ENCODE measurements at places on chromosomes 1 and 21.
A peak's percentile ranks its signal among the peaks of the same experiment; 100 is the strongest.

DNA sequence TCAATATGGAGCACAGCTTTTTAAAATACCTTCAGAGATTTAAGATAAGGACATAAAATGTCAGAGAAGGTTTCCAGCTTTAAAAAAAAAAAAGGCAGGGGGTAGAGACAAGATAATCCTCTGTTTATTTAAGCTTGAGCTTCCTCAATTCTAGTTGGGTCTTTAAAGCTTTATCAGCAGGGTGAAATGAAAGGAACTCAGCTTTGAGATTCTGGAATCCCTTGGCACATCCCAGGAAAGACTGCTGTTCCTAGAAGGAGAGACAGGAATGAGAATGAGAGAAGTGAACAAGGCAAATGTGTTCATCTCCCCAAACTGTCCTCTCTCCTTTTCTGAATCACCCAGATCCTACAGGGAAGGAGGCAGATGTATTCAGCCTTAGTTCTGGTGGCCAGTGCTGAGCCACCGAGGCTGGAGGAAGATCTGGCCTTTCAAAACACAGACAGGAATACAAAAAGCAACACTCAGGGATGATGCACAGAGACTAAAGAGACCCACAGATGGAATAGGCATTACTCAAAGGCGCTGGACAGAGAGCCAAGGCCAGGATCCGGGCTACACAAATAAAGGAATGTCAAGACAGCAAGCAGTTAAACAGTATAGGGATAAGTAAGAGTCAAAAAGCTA, 385.8 kb upstream of the DUSP10 start:
- no peak for DNase-seq

DNA sequence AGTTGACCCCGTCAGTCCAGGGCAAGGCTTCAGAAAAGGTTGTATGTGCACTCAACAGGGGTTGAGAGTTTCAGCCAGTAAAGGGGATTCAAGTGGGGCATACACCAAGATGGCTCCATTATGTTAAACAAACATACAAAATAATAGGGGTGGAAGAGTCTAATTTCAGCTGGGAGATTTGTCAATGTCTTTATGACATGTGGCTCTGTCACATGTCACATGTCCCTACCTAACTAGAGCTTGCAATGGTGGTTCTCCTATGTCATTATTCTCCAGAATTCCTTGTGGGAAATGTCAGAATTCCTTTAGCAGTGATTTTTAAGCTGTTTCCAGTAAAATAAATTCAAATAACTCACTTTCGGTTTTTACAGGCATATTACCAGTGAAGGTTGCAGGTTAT, 392.0 kb upstream of the ADGRL4 start:
- DNase-seq = no peak

DNA sequence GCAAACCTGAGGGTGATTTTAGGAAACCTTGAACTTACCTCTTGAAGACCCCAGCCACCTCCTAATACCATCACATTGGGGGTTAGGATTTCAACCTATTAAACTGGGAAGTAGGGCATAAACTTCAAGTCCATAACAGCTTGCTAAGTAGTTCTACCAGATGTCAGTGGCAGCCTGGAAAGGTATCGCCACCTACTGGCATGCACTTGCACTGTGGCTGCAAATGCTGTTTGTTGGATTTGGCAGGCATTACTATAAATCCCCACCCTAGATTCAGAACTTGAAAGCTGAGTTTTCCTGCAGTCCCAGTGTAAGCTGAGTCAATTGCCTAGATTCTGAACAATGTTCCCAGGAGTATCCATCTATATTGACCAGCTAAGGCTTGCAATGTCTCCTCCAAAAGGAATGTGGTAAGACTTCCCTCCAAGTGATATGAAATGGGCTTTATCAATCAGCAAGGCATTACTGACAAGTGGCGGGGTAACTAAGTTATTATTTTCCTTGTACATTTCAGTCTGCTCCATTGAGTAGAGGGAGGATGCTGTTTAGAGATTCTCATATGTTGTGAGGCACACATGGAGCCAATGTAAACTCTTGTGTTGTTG, 474.5 kb downstream of the PTPRC start:
- peak; percentile 19 for DNase-seq

- no peak for DNase-seq
Observed at GRCh38 chr1:231139125-231139649, 22.7 kb upstream of the TRIM67 start.

DNA sequence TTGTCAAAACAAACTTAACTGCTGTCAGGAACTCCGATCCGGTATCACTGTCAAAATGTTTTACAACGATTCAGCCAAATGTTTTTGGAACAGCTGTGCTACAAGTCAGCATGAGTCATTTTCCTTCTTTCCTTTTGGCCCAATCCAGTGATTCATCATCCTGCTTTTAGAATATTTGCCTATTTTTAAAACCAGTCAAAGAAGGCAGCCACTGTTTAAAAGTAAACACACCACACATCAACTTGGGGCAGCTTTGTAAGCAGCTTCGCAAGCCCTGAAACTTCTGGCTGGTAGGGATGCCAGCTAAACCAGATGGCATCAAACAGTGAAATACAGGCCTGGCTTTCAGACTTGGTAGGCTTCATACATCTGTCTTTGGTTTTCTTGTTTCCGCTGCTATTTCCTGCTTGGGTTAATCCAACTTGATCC, 14.9 kb downstream of the MAP3K7CL start:
- DNase-seq = no peak

- DNase-seq = no peak
Observed at GRCh38 chr1:119006406-119007279, 18.5 kb upstream of the TBX15 start.

DNA sequence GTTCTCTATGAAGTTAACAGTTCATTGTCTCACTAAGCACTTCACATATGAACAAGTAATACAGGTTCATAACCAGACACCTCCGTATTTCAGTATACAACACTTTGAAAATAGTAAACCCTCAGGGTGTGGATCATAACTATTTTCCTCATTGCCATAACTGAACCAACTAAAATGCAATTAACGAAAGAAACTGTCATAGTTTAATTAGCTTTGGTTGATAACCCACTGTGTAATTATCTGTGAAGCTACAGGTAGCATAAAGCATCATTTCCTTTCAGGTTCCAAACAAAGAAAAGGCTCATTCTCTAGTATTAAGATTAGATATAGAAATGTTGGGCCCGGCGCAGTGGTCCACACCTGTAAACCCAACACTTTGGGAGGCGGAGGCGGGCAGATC, 58.5 kb downstream of the EIF4G3 start:
- DNase-seq = no peak

- DNase-seq = no peak
Observed at GRCh38 chr1:15358565-15359133, 51.0 kb upstream of the EFHD2 start.

DNA sequence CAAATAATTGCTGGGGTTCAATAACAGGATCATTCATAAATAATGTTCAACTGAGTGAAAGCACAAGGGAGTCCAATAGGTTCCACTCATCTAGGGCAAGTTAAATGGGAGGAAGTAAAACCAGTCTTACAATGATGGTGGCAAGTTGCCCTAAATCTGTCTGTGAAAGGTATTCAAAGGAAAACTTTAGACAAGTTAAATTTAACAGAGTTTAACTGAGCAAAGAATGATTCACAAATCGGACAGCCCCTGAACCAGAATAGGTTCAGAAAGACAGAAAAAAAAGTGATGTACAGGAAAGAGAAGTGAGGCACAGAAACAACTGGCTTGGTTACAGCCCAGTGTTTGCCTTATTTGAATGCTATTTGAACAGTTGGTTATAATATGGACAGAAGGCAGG, 183.5 kb upstream of the ADGRL4 start:
- DNase-seq = no peak

DNA sequence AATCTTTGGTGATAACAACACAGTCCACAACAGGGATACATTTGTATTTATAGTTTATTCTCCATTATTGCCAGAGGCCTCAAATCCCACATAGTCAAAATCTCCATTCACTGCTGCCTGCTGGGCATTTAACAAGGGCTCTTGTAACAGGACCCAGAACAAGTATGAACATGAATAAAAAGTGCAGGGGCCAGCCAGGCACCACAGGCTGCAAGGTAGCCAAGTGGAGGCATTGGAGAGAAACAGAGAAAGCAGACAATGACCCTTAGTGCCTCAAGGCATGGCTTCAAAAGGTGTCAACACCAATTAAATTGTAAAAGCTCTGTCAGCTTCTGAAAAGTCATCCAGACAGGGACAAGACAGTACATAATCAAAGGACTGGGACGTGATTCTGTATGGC, 116.8 kb downstream of the ATP6V1G3 start:
- DNase-seq = no peak

DNA sequence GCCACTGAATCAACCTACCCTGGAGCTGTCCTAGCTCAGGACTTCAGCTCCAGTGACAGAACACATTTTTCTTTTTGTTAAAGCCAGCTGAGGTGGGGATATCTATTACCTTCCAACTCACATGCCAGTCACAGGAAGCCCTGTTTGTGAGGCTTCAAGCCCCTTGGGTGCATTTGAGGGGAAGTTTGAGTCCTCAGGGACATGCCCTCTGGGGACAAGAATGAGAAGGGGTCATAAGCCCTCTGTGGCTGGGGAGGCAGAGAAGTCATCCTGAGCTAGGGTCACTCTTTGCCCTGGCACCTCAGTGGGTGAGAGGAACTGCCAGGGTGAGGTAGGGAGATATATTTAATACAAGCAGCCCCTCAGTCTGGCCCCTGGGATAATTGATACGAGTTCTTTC, 33.5 kb upstream of the CLDN14 start:
- DNase-seq = no peak

DNA sequence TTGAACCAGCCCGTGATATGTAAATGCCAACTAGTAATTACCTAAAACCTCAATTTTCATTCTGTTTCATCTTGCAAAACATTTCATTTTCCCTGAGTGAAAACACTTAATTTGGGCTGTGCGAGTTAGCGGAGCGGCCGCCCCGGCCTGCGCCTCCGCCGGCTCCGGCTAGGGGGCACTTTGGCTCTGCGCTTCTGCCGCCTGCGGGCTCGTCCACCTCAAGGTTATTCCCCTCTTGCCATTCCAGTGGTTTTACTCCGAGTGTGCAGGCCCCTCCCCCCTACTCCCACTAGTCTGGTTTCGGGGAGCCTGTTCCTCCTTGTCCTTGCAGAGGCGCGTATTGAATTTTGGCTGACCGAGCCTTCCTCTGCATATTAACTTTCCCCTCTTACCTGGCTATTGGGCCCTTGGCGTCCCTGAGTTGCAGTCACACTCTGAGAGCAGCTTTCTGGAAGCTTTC, 55.6 kb downstream of the PEX14 start:
- DNase-seq = no peak

DNA sequence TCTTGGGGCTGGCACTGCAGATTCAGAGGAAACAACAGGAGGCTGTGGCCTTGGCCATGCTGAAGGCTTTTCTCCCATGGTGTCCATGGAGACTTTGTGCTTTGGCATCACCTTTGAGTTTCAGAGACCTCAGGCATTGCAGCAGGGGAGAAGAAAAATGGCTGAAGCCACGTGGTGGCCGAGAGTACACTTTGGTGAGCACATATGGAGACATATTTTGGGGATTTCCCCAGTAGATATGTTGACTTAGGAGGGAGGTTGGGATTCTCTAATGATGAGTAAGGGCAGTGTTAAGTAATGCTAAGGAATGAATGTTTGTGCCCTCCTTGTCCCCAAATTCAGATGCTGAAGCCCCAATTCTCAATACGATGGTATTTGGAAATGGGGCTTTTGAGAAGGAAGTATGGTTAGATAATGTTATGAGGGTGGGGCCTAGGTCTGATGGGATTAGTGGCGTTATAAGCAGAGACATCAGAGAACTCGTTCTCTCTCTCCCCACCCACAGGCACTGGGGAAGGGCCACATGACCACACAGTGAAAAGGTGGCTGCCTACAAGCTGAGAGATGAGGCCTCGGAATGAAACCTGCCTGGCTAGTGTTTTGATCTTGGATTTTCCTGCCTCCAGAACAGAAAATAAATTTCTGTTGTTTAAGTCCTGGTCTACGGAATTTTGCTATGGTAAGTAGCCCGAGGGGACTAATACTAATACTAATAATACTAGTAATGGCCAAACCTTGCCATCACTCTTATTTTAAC, 98.6 kb downstream of the TBX19 start:
- DNase-seq = no peak

GRCh38 chr1:208997726-208998312, 585.7 kb upstream of the CAMK1G start:
- no peak for DNase-seq

- no peak for DNase-seq
Observed at GRCh38 chr1:21546122-21546825, 37.1 kb downstream of the ALPL start.

DNA sequence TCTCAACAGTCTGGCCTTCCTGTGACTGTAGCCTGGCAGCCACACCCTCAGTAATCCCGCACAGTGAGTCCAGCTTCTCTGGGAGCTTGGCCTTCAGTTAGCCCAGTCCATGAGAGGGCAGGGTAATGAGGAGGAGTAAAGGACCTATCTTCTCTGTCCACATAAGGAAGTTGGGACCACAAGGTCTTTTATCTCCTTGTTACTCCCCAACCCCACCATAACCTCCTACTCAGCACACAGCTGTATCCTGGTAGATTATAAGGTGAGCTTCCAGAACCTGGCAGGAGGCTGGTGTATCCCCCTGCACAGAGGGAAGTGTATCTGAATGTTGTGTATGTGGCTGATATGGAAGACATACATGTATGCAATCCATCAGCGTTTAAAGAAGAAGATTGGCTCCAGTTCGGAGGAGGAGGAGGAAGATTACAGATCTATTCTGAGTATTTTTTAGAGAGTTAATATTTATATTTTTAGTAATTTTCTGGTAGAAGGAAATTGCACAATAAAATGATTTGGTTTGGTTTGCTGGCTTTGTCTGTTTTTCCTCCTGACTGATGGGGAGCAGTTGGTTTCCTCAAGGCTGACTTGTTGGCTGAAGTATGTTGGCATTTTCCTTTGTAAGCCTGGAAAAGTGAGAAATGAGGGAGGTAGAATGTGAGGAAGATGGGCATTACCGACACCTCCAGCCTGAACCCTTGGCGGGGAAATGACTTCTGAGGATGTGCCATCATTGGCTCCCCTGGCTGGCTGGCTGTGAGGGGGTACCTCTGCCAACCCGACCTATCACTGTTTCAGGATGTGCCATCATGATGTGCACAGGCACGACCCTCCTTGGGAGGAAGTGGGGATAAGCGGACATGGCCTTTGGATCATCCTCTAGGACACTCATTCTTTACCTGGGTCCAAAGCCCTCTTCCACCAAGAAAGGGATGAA, 5.0 kb downstream of the C1orf226 start:
- DNase-seq = no peak

- peak; percentile 89 for DNase-seq
Observed at GRCh38 chr1:34865981-34866761, 6.6 kb upstream of the SMIM12 start.

DNA sequence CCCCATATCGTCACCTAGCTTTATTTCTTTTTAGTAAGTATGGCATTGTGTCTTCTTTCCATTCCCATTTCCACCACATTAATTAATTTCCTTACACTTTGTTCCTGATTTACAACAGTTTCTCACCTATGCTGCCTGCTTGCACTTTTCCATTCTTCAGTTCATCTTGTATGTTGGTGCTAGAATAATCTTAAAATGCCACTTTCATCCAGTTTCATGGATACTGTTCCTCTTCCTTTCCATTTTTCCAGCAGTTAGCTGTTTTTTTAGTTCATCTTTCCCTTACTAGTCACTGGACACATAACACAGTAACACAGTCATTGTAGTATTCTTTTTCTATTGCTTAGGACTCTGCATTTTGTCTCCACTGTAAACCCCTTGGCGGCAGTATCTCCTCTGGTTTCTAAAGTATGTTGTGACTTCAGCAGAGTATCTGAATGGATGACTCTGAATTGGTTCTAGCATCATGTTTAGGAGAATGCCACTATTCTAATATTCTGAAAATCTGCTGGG, 2.1 kb downstream of the CDC7 start:
- DNase-seq = no peak

Measured in stimulated activated CD8-positive, alpha-beta memory T cell treated with anti-CD3 and anti-CD28 coated beads, Interleukin-4, amount 100 ng/mL, for 4 hours (primary cell).